ENCODE measurements at places on chromosomes 3 and 15.

DNA sequence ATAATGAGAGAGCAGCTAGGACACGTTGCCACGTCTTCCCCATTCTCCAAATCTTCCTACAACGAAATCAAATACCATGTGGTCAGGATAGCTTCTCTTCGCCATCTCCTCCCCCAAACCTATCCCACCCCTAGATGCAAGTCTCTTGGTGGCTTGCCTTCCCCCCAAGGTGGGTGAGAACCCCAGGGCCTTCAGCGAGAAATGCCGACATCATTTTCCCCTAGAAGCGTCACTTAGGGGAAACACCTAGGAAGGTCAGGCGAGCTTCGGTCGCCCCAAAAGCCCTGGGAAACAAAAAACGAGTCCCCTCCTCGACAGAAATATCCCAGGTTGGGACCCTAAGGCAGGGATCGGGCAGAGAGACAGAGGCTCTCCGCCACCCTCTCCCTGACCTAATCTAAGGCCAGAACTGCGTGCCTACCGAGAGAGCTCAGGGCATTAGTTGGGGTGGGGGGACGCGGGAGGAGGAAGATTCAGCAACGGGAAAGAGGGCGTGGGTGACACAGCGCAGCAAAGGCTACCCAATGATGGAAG lies 502 bp downstream of the DPH3 start:
- DNase-seq, result no peak

GRCh38 chr15:35757765-35758164 lies 211.8 kb upstream of the DPH6 start:
- DNase-seq, result no peak

DNA sequence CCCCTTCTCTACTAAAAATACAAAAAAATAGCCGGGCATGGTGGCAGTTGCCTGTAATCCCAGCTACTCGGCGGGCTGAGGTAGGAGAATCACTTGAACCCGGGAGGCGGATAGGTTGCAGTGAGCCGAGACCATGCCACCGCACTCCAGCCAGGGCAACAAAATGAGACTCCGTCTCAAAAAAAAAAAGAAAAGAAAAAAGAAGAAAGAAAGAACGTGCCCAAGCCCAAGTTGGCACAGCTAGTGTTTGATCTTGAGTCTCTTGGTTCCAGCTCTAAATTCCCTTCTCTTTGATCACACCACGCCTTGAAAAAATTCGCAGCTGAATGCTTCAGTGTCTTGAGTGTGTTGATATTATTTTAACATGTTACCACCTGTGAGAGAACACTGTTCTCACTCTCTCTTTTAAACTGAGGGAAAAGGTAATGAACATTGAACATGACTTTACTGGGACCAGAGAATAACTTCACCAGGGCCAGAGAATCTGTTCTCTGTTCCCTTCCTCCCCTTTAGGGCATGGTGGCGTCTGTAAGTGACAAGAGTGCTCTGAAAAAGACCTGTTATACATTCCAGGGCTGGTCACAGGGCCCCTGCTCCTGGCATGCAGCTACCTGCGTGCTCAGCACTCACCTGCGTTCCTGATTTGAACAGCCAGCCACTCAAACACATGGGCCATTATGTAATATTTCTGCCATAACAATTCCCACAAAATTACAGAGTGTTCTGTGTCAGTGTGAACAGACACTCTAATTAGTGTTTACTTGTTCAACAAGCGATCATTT lies 19.0 kb downstream of the SLCO3A1 start:
- no peak for DNase-seq

DNA sequence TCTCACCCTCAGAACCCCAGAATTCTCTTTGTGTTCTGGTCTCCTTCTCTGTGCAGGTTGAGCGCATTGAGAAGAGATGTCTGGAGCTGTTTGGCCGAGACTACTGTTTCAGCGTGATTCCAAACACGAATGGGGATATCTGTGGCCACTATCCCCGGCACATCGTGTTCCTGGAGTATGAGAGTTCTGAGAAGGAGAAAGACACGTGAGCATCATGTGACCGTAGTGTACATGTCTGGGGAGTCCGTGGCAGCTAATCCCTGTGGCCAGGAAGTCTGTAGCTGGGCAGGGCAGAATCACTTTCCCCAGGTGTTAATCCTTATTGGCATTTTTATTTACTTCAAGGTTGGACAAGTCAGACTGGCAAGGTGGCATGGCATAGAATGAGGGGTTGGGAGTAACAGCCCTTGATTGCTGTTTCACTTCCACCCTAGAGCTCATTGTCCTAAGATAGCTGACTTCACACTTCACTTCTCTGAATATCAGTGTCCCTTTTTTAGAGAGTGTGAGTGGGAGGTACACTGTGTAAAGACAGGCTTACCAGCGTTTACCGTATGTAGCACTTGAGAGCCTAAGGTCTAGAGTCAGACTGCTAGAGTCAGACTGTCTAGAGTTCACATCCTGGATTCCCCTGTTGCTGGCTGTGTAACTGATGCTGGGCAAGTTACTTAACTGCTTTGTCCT lies 4.4 kb downstream of the MTMR14 start:
- DNase-seq, result no peak

DNA sequence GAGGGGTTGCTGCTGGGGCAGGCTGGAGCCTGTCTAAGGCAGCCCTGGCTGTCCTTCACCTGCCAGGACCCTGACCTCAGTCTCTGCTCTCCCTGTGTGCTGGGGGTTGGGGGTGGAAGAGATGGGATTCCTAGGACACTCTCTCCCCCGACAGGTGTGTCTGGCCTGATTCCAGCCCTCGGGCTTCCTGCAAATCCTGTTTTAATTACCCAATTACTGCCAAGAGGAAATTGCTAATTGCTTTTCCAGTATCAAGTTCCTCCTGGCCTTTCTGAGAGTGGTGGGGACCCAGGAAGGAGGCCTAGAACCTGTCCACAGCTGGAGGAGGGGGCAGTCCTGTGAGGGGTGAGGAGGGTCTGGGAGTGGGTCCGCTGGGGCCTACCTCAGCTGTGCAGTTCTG lies 15.8 kb downstream of the PLXNA1 start:
- no peak for DNase-seq

GRCh38 chr15:101128221-101129015 lies 123.4 kb downstream of the CHSY1 start:
- DNase-seq, result no peak

DNA sequence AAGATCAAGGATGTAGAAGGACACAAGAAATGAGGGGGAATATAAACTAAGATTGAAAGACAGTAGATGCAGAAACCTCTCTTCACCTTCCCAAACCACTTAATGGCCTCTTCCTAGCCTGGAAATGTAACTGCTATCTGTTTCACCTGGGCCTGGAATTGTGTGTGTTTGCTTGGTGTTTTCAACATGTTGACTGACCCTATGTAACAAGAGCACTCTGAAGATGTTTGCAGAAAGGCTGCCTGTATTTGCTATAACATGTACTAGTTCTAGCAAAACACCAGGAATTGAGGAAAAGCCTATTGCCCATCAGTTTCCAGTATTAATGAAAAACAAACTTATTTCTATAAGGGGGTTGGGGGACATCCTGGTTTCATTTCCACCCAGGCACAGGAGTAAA lies 248.3 kb downstream of the WDR72 start:
- DNase-seq, result no peak

GRCh38 chr3:71117572-71118247 lies 465.8 kb downstream of the FOXP1 start:
- no peak for DNase-seq

All from iPS DF 19.7 (cell line).